ENCODE measurements at places on chromosomes 11 and 22.

- DNase-seq: no peak
These were observed 21.2 kb downstream of the A4GALT start for GRCh38 chr22:42699281-42699975.

DNA sequence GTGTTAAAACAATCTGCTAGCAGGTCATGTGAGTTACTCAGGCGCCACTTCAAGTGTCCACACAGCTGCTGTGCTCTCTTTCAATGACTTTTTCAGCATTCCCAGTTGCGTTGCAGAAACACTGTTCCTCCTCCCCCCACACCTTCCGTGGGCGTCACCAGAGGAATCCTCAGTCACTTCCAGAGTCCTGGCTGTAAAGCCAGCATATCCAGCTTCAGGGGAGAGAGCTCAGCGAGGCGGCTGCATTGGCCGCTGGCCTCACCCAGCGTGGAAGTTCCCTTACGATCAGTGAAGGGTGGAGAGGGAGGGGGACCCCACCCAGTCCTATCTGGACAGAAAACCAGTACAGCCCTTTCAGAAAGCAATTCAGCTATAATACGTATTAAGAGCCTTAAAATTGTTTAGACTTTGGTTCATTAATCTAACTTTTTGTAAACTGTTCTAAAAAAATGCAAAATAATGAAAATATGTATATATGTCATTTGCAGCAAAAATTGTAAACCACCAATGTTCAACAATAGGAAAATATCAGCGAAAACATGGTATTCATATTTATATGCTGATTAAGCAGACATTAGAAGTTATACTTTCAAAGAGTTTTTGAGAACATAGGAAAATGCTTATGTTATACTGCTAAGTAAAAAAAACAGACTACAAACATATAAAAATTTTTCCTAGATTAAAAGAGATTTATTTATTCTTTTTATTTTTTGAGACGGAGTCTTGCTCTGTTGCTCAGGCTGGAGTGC lies 2.8 kb upstream of the ANO9 start:
- DNase-seq: peak; percentile 42

- DNase-seq: peak; percentile 45
These were observed 56.7 kb upstream of the RAB38 start for GRCh38 chr11:88231894-88232482.

- no peak for DNase-seq
These were observed 14.8 kb downstream of the TRIM29 start for GRCh38 chr11:120122924-120123683.

GRCh38 chr11:130124096-130124495 lies 35.5 kb upstream of the ST14 start:
- DNase-seq: peak; percentile 10

- DNase-seq: no peak
These were observed 84.6 kb downstream of the C22orf31 start for GRCh38 chr22:28977060-28977459.

GRCh38 chr11:92269841-92270240 lies 45.2 kb downstream of the FAT3 start:
- DNase-seq: no peak

DNA sequence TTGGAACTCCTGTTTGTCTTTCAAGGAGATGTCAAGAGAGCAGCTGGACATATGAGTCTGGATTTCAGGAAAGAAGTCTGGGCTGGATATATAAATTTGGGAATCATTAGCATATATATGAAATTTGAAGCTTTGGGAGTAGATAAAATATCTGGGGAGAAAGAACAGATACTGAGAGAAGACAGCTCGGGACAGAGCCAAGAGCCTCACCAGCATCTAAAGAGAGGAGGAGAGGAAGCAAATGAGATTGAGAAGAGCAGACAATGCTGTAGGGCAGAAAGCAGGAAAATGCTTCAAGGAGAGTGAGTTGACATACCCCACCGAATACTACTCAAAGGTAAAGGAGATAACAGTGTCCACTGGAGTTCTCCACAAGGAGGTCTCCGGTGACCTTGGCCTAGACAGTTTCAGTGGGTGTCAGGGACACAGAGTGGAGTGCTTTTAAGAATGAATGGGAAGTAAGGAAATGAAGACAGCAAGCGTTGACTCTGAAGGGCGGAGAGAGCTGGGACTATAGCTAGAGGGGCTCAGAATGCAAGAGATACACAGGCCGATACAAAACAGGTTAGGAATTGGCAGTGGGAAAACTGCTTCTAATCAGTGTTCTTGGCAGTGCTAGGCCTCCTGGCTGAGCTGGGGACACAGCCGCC lies 862 bp downstream of the APBB1 start:
- DNase-seq: no peak

- peak; percentile 91 for DNase-seq
These were observed 259.6 kb downstream of the TBC1D22A start for GRCh38 chr22:47022075-47022473.

DNA sequence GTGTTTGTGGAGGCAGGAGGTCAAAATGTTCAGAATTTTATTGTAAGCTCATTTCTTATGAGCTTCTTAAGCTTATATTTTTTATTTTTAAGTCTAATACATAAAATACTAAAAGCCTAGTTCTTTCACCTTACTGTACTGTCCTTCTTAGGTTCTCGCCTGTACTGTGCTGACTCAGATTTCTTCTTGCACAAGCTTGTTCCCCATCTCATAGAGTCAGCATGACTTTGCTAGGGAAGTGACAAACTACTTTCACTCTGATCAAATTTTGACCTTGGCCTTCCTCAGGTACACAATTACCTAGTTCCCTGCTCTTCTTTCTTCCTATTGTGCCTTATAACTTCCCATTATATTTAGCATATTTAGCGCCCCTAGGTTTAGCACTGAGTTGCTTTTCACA lies 81.5 kb downstream of the STK33 start:
- no peak for DNase-seq

GRCh38 chr22:30968015-30968923 lies at the start of gene MORC2:
MORC2 (minus strand) TSS chr22:30968774; CDS start chr22:30967889, 885 bp downstream.
- DNase-seq: peak; percentile 28

DNA sequence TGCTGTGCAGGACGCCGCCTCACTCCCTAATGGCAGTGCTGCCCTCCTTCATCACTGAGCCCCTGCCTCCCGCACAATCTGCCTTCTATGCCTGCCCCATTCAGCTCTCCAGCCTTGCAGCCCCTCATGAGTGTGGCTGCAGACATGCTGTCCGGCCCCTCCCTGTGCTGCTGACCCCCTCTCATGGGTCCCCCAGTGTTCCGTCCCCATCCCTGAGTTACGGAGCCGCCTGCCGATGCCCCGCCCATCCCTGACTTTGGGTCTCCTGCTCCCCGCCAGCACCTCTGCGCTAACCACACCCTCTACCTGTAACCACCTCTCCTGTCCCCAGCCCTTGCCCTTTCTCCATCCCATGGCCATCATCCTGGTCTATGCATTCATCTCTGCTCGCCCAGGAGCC lies 33.3 kb downstream of the CTTN start:
- DNase-seq: no peak

DNA sequence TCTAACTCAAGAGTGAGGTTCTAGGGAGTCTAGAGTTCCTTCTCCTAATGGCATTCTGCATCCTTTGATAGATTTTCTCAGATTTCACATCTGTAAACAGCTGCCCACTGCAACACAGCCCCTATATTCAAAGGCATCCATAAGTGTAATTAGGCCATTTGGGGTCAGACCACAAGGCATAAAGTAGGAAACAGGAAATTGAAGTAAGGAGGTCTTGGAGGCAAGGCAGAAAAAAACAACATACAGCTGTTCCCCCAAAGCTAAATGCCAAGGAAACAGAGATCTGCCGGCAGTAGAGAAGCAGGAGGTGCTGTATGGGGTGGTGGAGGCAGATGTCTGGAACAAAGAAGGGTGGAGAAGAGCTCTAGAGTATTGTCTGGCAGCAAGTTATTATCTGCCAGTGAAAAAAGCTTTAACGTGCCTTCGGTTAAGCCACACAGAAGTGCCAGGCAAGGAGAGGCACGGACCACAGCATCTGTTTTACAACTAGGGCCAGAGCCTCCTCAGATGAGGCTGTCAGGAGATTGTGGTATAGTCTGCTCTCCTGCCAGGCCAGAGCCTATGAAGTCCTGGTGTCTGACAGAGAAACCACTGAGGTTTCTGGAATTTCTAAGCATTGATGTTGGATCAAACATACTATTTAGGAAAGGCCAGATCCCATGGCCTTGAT lies 100.2 kb upstream of the CHRM4 start:
- no peak for DNase-seq

- DNase-seq: no peak
These were observed 41.9 kb upstream of the KIRREL3 start for GRCh38 chr11:127042445-127042844.

DNA sequence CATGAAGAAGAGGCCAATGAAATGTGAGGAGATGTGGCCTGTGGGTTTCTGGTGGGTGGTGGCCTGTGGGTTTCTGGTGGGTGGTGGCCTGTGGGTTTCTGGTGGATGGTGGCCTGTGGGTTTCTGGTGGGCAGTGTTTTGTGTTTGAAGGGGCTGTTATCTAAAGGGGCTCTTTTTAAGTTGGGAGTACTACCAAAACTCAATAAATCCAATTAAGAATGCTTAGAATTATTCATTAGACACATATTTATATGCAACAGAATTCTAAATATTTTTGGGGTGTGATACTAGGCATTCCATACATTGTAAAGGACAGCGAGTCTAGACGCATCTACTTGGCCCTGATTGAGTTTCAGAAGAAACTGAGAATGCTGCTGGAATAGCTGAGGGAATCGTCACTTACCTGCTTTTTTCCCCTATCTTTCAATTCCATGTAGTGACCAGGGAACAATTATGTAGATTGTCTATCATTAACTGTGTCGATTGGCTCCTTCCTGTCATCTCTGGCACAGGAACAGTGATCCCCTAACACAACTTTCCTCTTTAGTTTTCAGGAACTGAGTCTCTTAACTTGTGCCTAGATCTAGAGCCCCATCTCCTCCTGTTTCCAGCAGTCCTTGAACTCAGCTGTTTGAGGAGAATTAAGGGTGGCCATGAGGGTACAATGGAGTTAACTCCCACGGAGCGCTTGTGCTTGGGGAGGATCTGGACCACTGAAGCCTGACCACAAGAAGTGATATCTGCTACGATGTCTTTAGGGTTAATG lies 37.3 kb upstream of the TOP3B start:
- DNase-seq: no peak

DNA sequence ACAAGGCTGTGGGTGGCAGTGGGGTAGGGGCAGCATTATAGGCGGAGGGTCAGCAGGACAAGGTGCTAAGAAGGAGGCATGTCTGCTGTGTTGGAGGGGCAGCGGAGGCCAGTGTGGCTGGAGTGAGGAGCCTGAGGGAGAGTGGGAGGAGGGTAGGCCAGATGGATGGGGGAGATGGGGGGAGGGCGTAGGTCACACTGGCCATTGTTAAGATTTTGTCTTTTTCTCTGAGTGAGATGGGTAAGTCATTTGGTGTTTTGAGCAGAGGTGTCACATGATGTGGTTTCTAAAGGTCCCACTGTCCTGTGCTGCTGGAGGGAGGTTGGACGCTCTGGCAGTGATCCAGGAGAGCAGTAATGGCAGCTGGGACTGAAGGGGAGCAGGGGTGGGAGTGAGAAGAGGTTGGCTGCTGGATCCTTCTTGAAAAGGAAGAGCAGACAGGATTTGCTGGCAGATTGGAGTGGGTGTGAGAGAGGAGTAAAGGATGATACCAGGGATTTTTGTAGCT lies 9.8 kb downstream of the PPP6R3 start:
- no peak for DNase-seq

DNA sequence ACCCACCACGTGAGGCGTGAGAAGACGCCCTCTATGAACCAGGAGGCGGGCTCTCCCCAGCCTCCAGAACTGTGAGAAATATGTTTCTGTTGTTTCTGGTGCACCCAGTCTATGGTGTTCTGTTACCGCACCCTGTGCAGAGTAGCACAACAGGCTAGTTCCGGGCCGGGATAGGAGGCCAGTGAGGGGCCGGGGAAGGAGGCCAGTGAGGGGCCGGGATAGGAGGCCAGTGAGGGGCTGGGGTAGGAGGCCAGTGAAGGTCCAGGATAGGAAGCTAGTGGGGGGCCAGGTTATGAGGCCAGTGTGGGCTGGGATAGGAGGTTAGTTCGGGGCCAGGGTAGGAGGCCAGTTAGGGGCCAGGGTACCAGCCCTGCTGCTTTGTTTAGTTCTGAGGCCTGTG lies 204.6 kb downstream of the BARX2 start:
- no peak for DNase-seq

DNA sequence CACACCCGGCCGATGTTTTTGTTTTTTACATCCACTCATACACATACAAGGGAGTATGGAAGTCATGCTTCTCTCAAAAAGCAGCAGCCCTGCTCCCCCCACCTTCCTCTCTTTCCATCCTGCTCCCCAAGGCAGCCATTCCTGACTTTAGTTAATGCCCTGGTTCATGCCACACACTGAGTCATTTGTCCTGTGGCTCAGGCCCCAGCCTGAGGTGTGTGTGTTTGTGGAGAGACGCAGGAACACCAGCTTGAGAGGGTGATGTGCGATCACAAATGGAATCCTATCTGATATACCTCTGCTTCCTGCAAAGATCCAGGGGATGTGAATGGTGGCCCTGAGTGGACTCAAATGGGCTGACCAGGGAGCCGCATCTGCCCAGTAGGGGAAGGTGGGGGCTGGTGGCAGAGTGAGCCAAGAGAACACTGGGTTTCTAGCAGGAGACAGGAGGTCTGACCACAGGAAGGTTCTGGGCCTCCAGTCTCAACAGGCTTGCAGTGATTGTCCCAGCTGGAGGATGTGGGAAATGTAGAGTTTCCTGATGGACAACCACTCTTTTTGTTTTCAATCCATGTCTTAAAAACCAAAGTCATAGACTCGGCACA lies 86.7 kb downstream of the OSBP2 start:
- no peak for DNase-seq

DNA sequence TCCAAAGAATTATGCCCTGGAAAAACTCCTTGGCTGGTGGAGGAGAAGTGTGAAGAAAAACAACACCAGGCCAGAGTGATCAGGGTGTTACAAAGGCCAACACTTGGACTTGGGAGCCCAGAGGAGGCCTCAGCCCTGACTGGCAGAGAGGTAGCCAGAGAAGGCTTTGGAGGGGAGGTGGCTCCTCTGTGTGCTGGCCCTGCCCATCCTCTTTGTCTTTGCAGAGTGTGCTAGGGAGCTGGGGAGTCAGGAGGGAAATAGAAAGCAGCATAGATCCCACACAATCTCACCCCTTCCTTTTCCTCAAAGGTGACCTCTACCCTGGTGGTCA lies 12.0 kb upstream of the P2RY6 start:
- no peak for DNase-seq

DNA sequence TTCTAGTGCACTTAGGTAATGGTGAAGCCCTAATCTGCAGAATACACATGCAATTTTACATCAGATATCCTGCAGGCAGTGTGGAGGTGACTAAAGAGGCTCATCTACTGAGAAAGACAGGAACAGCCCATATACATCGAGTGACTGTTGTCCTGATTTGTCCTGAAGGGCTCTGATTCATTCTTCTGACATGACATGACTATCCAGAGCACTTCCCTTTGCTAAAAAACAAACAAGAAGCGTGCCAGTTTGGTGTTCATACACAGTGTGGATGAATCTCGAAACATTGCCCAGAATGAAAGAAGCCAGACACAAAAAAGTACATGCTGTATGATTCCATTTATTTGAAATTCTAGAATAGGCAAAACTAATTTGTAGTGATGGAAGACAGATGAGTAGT lies 48.0 kb upstream of the AMPD3 start:
- DNase-seq: no peak

- no peak for DNase-seq
These were observed 214.0 kb downstream of the BRD1 start for GRCh38 chr22:49613511-49614270.

- no peak for DNase-seq
These were observed 6.8 kb downstream of the EED start for GRCh38 chr11:86251345-86251744.

GRCh38 chr11:34460278-34460677 lies 21.5 kb downstream of the CAT start:
- no peak for DNase-seq

GRCh38 chr11:127110542-127110941 lies 110.0 kb upstream of the KIRREL3 start:
- no peak for DNase-seq

All from COLO829 (cell line).